ENCODE measurements at places on chromosomes 4 and X. TPM values are rescaled to one million over a fixed set of nuclear protein-coding genes. Genes with fewer than 3 reads are reported as not detected.

The NWD2 gene
- total RNA-seq = not detected

The PHOX2B gene
- total RNA-seq = not detected

The CXCL5 gene
- not detected for total RNA-seq

The MXRA5 gene
- total RNA-seq = 0.13 TPM
